Stimulated activated CD4-positive, alpha-beta T cell treated with anti-CD3 and anti-CD28 coated beads, Interleukin-15, amount 100 ng/mL, for 1 hour (primary cell): ENCODE measurements at places on chromosomes 11 and 22.

- no peak for DNase-seq
Observed at GRCh38 chr11:11703885-11704284, 82.1 kb upstream of the GALNT18 start.

GRCh38 chr11:113591117-113591516 is 115.0 kb downstream of the TMPRSS5 start:
- no peak for DNase-seq

DNA sequence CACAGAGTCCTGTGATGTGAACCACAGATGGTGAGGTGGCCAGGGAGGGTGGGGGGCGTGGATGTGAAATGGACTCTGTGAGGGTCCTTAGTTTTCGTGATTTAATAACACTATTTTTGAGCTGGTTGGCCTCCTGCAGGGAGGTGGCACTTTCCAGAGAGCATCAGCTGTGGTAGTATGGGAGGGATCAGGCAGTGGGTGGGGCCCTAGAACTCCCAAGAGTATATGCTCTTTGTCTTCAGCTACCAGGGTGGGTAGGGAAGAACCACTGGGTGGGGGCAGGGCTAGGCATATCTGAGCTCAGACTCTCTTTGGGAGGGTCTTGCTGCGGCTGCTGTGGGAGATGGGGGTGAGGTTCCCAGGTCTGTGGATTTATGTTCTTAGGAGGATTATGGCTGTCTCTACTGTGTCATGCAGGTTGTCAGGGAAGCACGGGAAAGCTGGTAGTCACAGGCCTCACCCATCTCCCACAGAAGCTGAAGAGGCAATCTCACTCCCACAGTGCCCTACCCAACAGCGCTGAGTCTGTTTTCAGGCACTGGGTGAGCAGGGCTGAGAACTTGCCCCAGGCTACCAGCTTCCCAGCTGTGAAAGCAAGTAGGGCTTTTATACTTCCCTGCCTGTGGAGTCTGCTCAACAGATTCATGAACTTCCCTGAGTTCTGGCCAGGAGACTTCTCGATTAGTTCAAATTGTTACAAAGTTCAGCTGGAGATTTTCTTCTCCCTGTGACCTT is 47.9 kb upstream of the SNX19 start:
- no peak for DNase-seq

DNA sequence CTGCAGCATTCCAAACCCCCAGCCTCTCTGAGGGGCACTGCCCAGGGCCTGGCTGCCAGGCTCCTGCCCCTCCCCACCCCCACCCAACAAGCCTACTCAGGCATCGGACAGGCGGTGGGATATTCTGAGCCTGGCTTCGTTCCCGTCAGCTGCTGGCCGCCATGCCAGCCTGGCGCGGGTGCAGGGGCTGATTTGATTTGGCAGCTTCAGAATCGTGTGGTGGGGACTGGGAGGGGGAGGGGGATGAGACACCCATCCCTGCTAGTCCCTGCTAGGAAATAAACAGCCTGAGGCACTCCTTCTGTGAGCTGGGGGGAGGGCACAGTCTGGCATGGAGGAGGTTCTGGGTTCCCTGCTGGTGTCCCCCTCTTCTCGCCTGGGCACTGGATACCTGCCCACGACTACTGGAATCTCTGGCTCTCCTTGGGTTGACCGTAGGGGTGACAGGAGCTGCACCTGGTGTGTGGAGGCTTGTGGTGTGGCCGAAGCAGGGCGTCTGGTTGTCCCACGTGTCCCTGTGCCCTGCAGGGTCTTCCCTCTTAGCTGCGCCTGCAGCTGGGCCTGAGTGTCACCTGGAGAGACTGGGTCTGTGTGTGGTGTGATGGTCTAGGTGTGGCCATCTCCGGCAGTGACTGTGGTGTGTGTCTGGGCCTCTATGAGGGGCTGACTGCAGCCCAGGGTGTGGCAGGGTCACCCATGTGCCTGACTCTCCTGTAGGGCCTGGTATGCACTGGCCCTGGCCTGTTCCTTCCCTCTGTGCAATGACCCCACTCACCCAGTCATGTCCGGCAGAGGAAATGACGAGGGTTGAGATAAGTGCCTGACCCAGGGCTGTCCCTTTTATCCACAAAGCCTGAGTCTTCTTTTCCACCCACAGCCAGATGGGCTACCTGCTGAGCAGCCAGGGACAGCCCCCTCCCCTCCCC is 42.2 kb downstream of the PDE2A start:
- DNase-seq: no peak

DNA sequence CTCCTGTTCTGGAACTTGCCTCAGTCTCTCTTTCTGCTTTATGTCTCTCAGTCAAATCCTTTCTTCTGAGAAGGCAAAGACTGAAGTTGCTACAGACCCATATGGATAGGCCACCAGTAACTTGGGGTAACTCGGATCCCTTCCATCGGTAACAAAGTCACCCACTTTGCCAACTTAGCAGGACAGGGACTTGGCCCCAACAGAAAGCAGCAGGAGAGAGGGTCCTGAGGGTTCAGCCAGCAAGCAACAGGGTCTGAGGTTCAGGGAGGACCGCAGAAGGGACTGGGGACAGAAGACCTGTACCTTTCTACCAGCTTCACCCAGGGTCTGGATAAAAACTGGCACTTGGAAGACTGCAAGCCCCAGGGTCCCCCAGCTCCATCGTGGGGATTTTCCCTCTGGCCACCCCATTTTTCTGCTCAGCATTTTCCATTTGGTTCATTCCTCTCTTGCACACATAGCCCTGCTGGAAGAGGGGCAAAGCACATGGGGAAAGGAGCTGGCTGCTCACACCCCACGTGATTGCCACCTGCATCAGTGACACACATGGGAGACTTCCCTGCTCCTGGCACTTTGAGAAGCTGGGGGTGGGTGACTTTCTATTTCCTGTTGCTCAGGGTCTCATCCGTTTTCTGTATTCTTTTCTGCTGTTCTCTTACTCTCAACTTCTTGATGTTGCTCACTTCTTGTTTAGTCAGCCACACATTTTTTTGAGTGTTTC is 34.6 kb upstream of the GNAZ start:
- DNase-seq: no peak

GRCh38 chr22:23552573-23552972 is 27.5 kb downstream of the IGLL1 start:
- no peak for DNase-seq

DNA sequence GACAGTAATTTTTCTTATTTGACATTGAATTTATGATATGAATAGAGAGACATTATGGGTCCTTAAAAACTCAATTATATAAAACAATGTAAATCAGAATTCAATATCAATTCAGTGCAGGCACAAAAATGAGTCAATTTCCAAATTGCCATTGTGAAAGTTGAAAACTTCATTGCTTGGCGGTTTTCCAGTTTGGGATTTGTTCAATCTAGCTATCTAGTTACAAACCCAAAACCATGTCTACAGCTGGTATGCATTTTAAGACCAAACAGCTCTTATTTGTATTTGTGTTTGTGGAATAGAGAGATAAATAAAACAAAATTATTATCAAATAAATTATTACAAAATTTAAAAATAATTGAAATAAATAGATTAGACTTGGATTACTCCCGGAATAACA is 1206.6 kb upstream of the RAG2 start:
- DNase-seq: no peak

DNA sequence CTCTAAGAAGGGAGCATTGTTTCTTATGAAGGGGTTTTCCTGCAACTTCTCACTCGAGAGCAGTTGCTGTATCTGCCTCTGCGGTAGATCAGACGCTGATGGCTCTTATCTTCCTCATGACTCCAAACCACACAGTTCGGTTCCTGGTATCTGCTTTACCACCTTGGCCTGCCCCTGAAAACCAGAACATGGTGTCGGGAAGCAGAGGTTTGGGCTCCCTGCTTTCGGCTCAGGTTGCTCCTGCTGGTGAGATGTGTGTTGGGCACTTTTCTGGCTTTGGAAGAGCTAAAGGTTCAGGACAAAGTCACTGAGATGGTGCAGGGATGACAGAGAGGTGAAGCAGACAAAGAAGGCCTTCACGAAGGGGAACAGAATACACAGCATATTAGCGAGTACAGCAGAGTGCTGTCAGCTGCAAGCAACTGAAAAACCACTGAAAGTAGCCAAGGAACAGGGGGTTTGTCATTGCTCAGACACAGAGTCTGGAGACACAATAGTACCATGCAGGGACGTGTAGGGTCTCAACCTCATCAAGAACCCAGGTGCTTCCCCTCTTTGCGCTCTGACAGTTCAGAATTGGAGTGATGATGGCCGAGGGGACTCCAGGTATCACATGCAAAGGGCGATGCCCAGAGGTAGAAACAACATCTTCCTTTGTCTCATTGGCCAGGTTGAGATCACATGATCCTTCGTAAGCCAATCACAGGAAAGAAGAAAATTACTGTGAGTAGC is 11.9 kb upstream of the CSF2RB start:
- no peak for DNase-seq

DNA sequence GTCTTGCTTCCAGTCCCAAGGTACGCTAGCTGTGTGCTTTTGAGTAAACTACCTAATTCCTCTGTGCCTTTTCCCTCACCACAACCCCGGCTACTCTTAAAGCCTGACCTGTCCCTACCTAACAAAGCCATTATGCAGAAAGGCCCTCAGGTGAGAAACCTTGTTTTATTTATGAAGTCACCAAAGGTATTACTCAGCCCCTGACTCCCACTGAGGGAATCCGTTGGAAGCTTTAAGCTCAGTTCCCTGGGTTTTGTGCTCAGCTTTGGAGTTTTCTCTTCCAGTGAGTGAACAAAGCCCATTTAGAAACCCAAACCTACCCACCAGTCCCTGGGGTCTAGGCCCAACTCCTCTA is 90.9 kb downstream of the APIP start:
- DNase-seq: no peak

- DNase-seq: no peak
Observed at GRCh38 chr11:95282291-95282751, 51.3 kb upstream of the SESN3 start.

- DNase-seq: no peak
Observed at GRCh38 chr11:4181782-4182721, 87.5 kb downstream of the RRM1 start.

DNA sequence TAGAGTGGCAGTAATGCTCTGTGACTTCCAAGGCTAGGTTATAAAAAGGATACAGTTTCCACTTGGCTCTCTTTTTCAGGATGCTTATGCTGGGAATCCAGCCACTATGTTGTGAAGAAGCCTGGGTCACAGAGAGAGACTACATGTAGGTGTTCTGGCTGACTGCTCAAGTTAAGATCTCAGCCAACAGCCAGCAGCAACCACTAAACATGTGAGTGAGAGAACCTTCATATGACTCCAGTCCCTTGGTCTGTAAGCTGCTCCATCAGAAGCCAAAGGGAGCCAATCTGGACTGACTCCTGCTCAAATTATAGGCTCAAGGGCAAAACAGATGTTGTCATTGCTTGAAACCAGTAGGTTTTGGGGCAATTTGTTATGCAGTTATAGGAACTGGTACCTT is 162.7 kb downstream of the MAML2 start:
- no peak for DNase-seq

DNA sequence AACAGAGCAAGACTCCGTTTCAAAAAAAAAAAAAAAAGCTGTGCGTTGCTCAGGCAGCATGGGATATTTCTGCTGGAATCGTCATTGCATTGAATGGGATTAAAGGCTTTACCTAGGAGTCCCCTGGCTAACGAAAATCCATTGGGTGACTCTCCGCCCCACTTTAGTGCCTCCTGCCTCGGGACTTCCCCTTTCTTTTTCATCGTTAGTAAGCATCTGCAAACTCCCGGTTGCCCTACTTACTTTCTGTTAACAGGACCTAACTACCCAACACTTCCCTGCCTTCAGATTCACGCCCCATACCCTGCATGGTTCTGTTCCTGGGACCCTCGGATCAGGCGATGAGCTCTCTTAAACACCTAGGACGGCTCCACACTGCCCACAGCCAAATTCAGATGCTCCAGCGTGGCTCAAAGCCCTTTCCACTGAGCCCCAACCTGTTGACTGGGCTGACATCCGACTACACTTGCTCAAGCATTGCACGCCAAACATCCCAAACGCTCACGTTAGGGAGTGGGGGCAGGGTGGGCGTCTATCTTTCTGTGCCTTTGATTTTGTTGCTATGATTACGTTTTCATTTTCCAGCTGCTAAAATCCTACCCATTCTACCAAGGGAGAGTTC is 143.8 kb downstream of the ST3GAL4 start:
- DNase-seq: no peak

DNA sequence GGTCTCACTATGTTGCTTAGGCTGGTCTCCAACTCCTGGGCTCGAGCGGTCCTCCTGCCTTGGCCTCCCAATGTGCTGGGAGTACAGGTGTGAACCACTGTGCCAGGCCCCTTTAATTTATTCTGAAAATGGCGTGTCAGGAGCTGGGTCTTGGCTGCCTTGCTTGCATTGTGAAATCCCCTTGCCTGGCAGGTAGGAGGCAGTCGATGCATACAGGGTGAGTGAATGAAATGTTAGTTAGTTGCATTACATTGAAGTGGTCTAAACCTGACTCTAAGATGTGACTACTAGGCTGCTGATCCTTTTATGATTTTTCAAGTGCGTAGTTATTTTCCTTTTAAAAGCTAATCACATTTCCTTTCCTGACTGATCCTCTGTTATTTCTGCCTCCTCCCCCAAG is 42.9 kb downstream of the PARVB start:
- no peak for DNase-seq

DNA sequence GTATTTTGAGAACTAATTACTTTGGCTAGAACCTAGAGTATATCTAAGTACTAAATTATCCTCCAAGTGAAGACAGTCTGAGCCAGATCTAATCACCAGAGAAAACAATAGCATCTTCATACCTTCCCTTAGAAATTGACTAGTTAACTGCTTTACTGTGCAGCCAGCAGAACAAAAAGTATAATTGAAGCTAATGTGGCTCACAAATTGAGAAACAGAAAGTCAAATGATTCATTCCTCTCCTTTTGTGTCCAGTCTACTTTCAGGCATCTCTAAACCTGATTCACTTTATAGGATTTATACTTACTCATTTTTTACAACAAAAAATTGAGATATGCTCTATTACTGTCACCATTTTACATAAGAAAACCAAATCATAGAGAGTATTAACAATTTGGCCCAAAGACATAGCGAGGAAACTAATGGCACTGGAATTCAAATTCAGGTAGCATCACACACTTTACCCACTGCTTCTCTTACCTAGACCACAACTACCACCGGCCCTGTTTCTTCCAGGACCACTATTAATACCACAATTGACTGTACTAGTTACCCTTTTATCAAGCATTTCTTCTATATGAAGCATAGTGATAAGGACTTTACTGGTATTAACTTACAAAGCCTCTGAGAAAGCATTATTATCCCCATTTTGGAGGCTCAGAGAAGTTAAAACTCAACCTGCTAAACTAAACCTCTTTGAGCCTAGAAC is 1402.6 kb upstream of the TENM4 start:
- no peak for DNase-seq

GRCh38 chr11:113634940-113635575 is 71.0 kb downstream of the TMPRSS5 start:
- no peak for DNase-seq

DNA sequence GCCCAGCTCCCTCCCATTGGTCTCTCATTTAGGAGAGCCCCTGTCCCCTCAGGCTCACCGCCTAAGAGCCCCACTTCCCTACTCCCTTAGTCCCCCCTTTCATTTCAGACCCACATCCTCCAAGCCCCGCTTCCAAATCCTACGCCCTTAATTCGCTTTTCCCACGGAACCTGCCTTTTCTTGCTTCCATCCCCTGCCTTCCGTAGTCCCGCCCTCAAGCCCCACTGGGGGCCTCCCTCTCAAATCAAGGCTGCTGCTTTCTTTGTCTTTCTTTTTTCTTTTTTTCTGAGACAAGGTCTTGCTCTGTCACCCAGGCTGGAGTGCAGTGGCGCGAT is 396 bp downstream of the CCDC157 start:
- DNase-seq: no peak
